ENCODE measurements at places on chromosomes 3 and 15.

DNA sequence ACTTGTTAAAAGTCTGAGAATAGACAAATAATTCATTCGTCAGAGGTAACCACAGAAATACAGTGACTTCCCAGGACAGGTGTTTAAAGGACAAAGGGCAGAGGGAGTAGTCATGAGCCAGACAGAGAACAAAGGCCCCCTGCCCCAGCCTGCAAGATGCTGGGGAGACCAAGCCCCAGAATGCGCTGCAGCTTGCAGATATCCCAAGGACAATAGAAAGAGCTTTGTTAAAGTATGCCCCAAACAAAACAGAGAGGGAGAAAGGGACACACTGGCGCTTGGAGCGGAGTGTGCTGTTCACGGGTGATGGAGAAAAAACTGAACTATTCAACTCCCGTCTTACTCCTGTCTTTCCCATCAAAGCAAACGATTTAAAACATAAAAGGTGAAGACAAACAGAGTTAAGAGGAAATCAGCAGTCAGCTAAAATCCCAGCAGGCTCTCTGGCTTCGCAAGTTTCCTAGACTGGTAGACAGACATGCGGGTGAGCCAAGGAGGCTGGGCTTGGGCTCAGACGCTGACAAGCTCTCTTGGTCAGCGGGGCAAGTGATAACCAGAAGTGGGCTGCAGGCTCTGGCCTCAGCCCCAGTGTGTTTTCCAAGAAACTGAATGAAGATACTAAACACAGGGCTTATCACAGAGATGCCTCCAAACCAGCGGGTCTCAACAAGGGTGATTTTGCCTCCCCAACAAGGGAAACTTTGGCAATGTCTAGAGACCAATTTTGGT, 130.1 kb downstream of the UACA start:
- H3K27me3 ChIP-seq, result no peaks in the 10 kb centered on the region
- no peak overlapping the region for H3K27ac ChIP-seq
- no peak for DNase-seq
- no peaks in the 10 kb centered on the region for H3K36me3 ChIP-seq
- no peaks in the 10 kb centered on the region for H3K4me1 ChIP-seq
- H3K4me3 ChIP-seq, result no peak overlapping the region

DNA sequence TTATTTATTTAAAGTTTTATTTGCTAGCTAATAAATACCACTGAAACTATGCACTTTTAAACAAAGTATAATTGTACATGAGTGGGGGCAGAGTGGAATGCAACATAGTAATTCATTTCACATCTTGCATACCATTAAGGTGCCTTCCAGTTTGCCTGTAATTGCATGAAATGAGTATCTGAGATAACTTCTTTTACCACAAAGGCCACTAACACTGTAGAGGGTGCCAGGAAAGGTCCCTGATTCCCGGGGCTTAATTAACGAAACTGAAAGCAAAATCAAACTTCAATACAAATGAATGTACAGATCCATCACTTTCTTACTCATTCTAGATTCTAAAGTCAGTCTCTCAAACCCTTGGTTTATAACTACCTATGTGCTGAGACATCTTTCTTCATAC, 2.1 kb downstream of the CD47 start:
- H3K27me3 ChIP-seq, result no peaks in the 10 kb centered on the region
- no peak overlapping the region for H3K27ac ChIP-seq
- peaks cover 32% of the 10 kb centered on the region for H3K4me1 ChIP-seq
- H3K4me3 ChIP-seq, result peak overlapping the region; percentile 97
- no peak for DNase-seq
- no peaks in the 10 kb centered on the region for H3K36me3 ChIP-seq

DNA sequence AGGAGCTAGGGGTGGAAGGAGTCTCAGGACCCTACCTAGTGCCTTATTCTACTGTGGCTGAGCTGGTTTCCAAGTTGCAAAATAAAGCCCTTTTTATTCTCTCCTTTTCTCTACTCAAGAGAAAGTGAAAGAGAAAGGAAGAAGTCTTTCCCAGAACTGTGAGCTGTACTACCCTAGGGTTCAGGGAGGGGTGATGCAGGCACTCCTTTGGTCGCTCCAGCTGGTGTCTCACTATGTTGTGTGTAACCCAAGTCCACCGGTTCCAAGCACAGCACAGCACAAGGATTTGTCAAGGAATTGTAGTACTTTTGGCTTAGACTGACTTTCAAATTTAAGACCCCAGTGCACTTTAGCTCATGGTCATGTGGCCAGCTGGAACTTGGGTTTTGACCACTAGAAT, 1721.7 kb downstream of the OTOL1 start:
- H3K27ac ChIP-seq, result no peak overlapping the region
- H3K27me3 ChIP-seq, result no peaks in the 10 kb centered on the region
- H3K36me3 ChIP-seq, result no peaks in the 10 kb centered on the region
- H3K4me1 ChIP-seq, result no peaks in the 10 kb centered on the region

DNA sequence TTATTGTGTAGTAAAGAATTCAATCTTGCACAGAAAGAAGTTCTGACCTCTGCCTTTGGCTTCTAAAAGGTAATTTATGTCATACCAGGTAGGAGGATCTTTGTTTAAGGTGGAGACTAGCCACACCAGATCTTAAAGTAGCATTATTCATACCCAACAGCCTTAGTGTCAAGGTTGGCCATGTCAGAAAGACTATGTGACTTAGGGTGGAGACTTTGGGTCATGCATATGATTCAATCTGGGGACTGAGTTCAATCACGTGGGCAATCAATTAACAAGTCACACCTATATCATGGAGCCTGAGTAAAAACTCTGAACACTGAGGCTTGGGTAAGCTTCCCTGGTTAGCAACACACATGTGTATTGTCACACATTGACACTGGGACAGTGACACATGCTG, 28.5 kb upstream of the ENTPD3 start:
- H3K27me3 ChIP-seq, result no peaks in the 10 kb centered on the region
- no peaks in the 10 kb centered on the region for H3K36me3 ChIP-seq
- H3K4me3 ChIP-seq, result no peak overlapping the region
- H3K4me1 ChIP-seq, result no peaks in the 10 kb centered on the region

GRCh38 chr3:8128686-8129085, 372.9 kb upstream of the LMCD1 start:
- no peak for DNase-seq
- no peak overlapping the region for H3K4me3 ChIP-seq
- H3K27ac ChIP-seq, result no peak overlapping the region
- H3K36me3 ChIP-seq, result no peaks in the 10 kb centered on the region

DNA sequence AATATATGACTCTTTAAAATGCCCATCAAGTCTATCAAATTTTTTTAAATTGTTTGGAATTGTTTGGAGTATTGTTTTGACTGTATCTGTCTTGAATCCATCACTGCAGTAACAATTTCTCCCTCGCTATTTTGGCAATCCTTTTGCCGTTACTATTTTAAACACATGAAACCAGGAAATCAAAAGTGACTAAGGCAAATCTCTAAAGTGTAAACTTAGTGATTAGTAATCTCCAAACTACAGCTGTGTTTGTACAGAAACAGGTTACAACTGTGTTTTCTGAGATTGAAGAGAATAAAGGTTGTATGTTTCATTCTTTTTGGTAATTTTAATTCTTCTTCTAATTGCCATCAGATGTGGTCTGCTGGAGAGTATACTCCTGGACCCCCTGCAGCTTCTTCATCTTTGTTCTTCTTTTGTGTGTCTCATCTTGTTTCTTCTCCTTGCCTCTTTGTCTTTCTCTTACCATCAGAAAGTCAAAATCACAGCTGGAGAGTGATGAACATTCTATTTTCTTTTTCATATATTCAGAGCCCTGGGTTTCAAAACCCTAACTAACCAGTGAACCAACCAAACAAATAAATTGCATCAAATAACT, 465.4 kb downstream of the RBMS3 start:
- H3K4me1 ChIP-seq, result peaks cover 29% of the 10 kb centered on the region
- no peak overlapping the region for H3K27ac ChIP-seq
- no peaks in the 10 kb centered on the region for H3K27me3 ChIP-seq
- no peaks in the 10 kb centered on the region for H3K36me3 ChIP-seq
- peak overlapping the region; percentile 27 for H3K4me3 ChIP-seq

- H3K36me3 ChIP-seq, result no peaks in the 10 kb centered on the region
- DNase-seq, result no peak
- H3K4me3 ChIP-seq, result peak overlapping the region; percentile 79
- peaks cover 56% of the 10 kb centered on the region for H3K4me1 ChIP-seq
Measured at GRCh38 chr3:71130471-71131374, 452.8 kb downstream of the FOXP1 start.

GRCh38 chr3:161038725-161039124, 66.4 kb downstream of the B3GALNT1 start:
- H3K4me1 ChIP-seq, result no peaks in the 10 kb centered on the region
- no peaks in the 10 kb centered on the region for H3K36me3 ChIP-seq
- no peak overlapping the region for H3K4me3 ChIP-seq
- H3K27me3 ChIP-seq, result no peaks in the 10 kb centered on the region
- no peak for DNase-seq

GRCh38 chr3:138364356-138365252, 16.2 kb downstream of the MRAS start:
- H3K4me1 ChIP-seq, result peaks cover 61% of the 10 kb centered on the region
- no peak overlapping the region for H3K27ac ChIP-seq
- H3K4me3 ChIP-seq, result no peak overlapping the region

DNA sequence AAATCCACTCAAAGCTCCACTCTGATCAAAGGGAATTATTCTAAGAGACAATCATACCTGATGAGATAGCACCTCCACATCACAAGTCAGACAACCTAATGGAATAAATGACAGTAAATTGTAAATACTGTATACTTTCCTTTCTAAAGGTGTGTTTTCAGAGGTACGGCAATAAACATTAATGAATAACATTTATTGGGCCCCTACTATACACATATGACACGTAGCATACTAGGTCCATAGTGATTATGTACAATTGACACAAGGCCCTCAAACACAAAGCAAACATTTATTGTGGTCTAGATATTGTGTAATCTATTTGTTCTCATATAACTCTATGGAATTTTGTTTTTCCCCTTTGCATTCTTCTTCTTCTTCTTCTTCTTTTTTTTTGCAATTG, 429.8 kb downstream of the FOXP1 start:
- H3K4me1 ChIP-seq, result peaks cover 16% of the 10 kb centered on the region
- no peak overlapping the region for H3K27ac ChIP-seq
- peaks cover 2% of the 10 kb centered on the region for H3K36me3 ChIP-seq
- H3K27me3 ChIP-seq, result no peaks in the 10 kb centered on the region
- H3K4me3 ChIP-seq, result no peak overlapping the region

GRCh38 chr3:164498917-164499316, 579.4 kb downstream of the SI start:
- H3K27me3 ChIP-seq, result no peaks in the 10 kb centered on the region
- H3K4me3 ChIP-seq, result no peak overlapping the region
- H3K27ac ChIP-seq, result no peak overlapping the region
- H3K4me1 ChIP-seq, result no peaks in the 10 kb centered on the region
- DNase-seq, result no peak

DNA sequence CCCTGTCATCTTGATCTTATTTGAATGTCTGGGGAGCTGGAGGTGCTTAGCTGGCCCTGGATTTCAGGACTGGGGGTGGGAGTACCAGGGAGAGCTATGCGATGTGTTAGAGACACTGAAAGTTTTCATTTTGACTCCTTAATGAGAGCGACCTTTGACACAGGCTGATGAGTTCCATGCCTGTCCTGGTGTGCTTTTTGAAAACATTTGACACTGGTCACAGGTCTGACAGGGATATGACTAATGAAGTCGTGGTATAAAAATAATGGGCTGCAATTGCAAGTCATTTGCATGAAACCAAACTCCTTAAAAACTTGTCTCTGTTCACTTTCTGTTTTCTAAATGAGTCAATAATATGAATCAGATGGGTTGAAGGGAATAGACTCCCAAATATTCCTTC, 81.9 kb downstream of the MECOM start:
- no peaks in the 10 kb centered on the region for H3K4me1 ChIP-seq
- H3K36me3 ChIP-seq, result no peaks in the 10 kb centered on the region
- no peak overlapping the region for H3K4me3 ChIP-seq
- H3K27ac ChIP-seq, result peak overlapping the region; percentile 27

DNA sequence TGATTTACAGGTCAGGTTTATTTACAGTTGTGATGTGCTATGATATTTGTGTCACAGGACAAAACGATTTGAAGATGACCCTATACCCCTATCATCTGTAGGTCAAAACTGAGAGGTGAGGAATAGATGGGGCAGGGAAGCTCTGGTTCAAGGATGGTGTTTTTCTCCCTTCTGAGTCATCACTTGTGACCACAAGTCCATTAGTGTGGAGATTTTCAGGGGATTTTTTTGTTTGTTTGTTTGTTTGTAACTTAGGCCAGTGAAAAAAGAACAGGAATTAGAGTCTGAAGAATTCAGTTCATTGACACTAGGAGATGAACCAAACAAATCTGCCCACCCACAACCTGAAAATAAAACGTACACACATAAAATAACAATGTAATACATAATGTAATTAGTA, 62.7 kb upstream of the FAM98B start:
- no peaks in the 10 kb centered on the region for H3K4me1 ChIP-seq
- H3K4me3 ChIP-seq, result no peak overlapping the region
- no peaks in the 10 kb centered on the region for H3K36me3 ChIP-seq

- H3K27me3 ChIP-seq, result no peaks in the 10 kb centered on the region
- H3K27ac ChIP-seq, result no peak overlapping the region
- H3K4me1 ChIP-seq, result no peaks in the 10 kb centered on the region
Measured at GRCh38 chr15:58038426-58039078, 27.0 kb downstream of the ALDH1A2 start.

DNA sequence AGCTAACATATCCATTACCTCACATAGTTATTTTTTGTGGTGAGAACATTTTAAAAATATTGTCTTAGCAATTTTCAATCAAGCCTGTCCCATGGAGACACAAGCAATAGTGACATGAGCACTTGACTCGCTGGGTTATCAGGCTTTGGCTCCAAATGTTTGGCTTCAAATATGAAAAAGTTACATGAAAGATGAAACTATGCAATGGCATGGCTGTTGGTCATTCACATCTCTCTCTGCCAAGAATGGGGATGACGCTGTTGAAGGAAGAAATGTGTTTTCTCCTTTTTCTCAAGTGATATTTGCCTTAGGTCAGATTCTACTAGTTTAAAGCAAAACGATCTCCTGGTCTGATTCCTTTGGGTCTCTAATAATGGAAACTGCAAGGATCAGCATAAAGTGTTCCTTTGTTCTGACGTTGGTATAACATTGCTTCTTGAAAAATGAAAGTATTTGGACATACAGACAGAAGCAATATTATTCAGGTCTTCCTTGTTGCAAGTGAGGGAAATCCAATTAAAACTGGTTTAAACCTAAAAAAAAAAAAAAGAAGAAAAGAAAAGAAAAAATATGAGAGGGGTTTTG, 71.2 kb downstream of the SSUH2 start:
- peaks cover 16% of the 10 kb centered on the region for H3K4me1 ChIP-seq
- peaks cover 50% of the 10 kb centered on the region for H3K36me3 ChIP-seq
- H3K27ac ChIP-seq, result peak overlapping the region; percentile 74

DNA sequence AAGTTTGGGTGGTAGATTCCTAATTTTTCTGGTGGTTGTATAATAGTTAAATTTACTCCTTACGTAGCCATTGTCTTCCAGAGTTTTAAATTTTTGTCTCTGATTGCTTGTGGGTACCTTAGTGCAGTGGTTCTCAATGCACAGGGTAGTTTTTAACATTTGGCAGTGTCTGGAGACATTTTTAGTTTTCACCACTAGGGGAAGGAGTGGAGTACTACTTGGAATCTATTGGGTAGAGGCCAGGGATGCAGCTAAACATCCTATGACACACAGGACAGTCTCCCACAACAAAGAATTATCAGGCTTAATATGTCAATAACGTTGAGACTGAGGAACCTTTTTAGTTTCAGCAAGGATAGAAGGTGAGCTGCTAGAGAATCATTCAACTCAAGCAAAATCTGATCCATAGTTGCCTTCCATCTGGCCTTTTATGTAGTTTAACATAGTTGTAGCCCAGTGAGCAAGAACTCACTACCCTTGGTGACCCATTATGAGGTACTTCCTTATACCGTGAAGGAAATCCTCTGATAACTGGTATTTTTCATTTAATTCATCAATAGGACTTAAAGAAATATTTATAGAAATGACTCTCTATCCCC, 8.6 kb upstream of the STX19 start:
- H3K4me3 ChIP-seq, result no peak overlapping the region
- H3K36me3 ChIP-seq, result no peaks in the 10 kb centered on the region
- H3K27ac ChIP-seq, result no peak overlapping the region
